ENCODE measurements at places on chromosomes 11 and 22.
A peak's percentile ranks its signal among the peaks of the same experiment; 100 is the strongest.

GRCh38 chr11:56885854-56886253 lies 102.9 kb upstream of the OR5AK2 start:
- no peak for DNase-seq

GRCh38 chr22:37633625-37634416 lies 5.6 kb upstream of the SH3BP1 start:
- no peak for DNase-seq

DNA sequence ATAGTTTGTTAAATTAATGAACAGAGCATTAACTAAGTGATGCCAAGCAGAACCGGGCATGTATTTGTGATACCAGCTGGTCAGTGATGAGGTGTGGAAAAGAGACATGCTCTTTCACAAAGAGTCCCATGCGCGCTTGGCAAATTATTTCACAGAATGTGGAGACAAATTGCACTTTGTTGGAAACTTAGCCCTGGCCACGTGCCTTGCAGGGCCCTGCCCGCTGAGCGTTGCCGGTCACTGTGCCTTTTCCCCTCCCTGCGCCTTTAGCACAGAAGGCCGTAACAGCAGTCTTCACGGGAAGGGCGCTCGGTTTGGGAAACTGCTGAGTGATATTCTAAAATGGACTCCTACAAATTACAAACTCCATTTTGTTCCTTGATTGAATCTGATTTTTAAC lies 235.9 kb downstream of the TBC1D22A start:
- no peak for DNase-seq

DNA sequence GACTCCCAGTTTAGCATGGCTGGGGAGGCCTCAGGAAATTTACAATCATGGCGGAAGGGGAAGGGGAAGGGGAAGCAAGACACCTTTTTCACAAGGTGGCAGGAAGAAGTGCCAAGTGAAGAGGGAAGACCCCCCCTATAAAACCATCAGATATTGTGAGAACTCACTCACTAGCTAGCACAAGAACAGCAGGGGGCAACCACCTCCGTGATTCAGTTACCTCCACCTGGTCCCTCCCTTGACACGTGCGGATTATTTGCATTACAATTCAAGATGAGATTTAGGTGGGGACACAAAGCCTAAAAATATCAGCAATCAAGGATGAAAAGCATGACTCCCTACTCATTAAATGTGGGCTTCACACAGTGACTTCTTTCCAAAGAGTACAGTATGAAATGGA lies 155.0 kb upstream of the CCDC90B start:
- no peak for DNase-seq

DNA sequence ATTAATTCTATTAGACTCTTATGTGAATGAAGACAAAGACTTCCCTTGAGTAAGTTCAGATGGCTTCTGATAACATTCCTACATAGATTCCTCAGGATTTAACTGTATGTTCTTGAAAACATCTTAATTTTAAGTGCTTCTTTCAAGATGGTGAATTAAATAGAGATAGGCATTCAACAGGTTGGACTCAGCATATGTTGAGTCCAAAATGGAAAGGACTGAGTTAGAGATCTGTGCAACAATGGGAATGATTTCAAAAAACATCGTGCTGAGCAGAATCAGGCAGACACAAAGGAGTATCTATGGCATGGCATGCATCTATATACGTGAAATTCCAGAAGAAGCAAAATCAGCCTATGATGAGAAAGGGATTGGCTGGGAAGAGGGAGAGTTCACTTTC lies 36.2 kb downstream of the ZNF195 start:
- no peak for DNase-seq

GRCh38 chr11:79330651-79331050 lies 110.2 kb downstream of the TENM4 start:
- no peak for DNase-seq

- peak; percentile 21 for DNase-seq
Observed at GRCh38 chr11:124114942-124115781, at the start of gene VWA5A. Gene VWA5A, plus strand, starts transcription at chr11:124115450. Its CDS starts 2,062 bp downstream, at chr11:124117512.

GRCh38 chr11:8080674-8081590 lies at the start of gene TUB:
Gene TUB, plus strand, starts transcription at chr11:8081211. Its CDS starts 300 bp downstream, at chr11:8081511.
- DNase-seq = no peak

DNA sequence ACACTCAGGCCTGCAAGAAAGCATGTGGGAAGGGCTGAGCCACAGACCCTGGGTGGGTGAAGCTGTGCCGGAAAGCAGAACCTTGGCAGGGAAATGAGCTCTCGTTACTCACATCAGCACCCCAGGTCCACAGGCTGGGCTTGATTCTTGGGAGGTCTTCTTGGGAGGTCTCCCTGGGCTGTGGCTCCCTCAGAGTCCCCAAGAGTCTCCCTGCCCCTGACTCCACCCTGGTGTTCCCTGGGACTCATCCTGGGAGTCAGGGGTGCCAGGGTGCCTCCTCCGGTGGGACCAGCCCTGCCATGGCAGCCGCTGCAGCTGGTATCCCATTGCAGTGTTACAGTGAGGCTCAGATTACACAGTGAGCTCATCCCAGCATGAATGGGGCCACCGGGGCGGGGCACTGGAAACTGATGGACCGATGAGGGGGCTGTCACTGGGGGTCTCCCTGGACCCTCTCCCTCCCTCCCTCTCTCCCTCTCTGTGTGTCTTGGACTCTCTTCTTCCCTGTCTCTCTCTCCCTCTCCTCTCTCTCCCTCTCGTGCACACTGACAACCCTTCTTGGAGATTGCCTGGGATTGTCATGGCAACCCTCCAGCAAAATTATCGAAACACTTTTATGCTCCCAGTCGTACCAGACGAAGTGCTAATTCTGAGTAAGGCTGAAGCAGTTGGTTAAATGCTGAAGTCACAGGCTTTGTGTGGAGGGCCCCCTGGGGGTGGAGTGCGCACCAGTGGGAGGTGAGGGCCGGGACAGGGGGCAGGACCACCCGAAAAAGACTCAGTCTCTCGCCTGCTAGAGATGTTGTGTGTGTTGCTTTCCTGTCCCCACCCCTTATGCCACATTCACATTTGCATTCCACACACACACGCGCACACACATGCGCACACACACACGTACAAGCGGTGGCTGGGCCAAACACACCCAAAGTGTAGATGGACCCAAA lies 8.6 kb upstream of the C11orf96 start:
- DNase-seq = no peak

- no peak for DNase-seq
Observed at GRCh38 chr11:2537896-2538724, 93.3 kb downstream of the KCNQ1 start.

- DNase-seq = no peak
Observed at GRCh38 chr11:10894666-10895065, 36.8 kb upstream of the ZBED5 start.
